Activated CD4-positive, alpha-beta T cell treated with anti-CD3 and anti-CD28 coated beads, Interleukin-2, amount 10 ng/mL, durations not matched to agents 24 days and 14 days (primary cell): ENCODE measurements at places on chromosomes 6 and 20.

- H3K4me1 ChIP-seq: peaks cover 23% of the 10 kb centered on the region
- no peak overlapping the region for H3K4me3 ChIP-seq
- H3K27ac ChIP-seq: no peak overlapping the region
- H3K36me3 ChIP-seq: peaks cover 5% of the 10 kb centered on the region
Observed at GRCh38 chr6:111423055-111423633, 59.9 kb downstream of the REV3L start.

DNA sequence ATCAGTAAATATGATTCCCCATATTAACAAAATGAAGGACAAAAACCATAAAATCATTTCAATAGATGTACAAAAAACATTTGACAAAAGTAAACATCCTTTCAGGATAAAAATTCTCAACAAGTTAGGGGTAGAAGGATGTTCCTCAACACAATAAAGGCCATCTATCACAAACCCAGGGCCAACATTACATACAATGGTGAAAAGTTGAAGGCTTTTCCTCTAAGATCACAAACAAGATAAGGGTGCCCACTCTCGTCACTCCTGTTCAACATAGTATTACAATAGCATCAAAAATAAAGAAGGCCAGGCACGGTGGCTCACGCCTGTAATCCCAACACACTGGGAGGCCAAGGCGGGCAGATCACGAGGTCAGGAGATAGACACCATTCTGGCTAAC lies 22.6 kb upstream of the ASF1A start:
- no peak overlapping the region for H3K4me3 ChIP-seq
- H3K36me3 ChIP-seq: peaks cover 34% of the 10 kb centered on the region
- H3K27ac ChIP-seq: no peak overlapping the region
- no peak for DNase-seq

DNA sequence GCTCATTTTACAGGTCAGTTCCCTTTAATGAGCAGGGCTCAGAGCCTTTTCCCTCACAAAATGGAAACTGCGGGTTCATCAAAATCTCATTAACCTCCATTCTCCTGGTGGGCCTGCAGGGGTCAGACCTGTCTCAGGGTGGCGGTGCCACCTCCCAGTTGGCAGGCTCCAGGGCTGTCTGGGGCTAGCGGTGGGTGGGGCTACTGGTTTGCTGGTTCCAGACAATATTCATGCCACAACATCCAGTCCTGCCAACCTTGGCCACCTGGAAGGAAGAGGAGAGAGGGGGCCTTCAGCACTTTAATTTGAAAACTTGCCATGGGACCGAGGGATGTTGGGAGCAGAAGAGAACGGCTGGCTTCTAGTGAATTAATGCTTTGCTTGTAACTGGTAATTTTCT lies 41.9 kb upstream of the CTNNBL1 start:
- H3K36me3 ChIP-seq: no peaks in the 10 kb centered on the region
- no peak overlapping the region for H3K4me3 ChIP-seq
- H3K27me3 ChIP-seq: peaks cover 7% of the 10 kb centered on the region
- H3K4me1 ChIP-seq: no peaks in the 10 kb centered on the region
- no peak overlapping the region for H3K27ac ChIP-seq
- DNase-seq: no peak

DNA sequence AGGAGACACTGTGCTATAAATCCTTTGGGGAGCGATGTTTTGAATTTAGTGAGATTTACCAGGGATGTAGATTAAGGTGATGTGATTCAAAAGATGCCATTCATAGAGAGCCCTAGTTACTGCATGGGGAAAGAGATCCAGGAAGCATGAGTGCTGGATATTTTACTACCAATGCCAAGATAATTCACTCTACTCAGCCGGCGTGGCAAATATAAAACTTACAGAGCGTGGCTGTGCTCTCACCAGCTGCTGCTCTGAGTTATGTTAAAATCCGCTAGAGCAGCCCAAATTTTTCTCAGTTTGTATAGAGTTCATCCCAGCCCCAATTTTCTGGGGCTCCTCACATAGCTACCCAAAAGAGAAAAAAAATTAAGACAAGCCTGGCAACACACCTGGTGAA lies 48.6 kb downstream of the BFSP1 start:
- H3K4me3 ChIP-seq: no peak overlapping the region
- H3K27ac ChIP-seq: no peak overlapping the region
- peaks cover 17% of the 10 kb centered on the region for H3K27me3 ChIP-seq
- DNase-seq: no peak

- H3K27ac ChIP-seq: peak overlapping the region; percentile 93
- H3K36me3 ChIP-seq: peaks cover 19% of the 10 kb centered on the region
Observed at GRCh38 chr6:42781546-42781795, 381 bp upstream of the BICRAL start.

- no peaks in the 10 kb centered on the region for H3K36me3 ChIP-seq
- peaks cover 39% of the 10 kb centered on the region for H3K4me1 ChIP-seq
- H3K27ac ChIP-seq: no peak within 1 kb of the TSS
Observed at GRCh38 chr6:32151863-32152768, at the start of gene PRRT1. Gene PRRT1, minus strand, starts transcription at chr6:32151939. Its CDS starts 112 bp downstream, at chr6:32151827.
